ENCODE measurements at places on chromosomes 4 and X.

GRCh38 chr4:40419231-40419912 lies 84.2 kb downstream of the CHRNA9 start:
- DNase-seq, result no peak

GRCh38 chrX:133984857-133985163 lies 584 bp downstream of the GPC3 start:
- DNase-seq, result no peak

DNA sequence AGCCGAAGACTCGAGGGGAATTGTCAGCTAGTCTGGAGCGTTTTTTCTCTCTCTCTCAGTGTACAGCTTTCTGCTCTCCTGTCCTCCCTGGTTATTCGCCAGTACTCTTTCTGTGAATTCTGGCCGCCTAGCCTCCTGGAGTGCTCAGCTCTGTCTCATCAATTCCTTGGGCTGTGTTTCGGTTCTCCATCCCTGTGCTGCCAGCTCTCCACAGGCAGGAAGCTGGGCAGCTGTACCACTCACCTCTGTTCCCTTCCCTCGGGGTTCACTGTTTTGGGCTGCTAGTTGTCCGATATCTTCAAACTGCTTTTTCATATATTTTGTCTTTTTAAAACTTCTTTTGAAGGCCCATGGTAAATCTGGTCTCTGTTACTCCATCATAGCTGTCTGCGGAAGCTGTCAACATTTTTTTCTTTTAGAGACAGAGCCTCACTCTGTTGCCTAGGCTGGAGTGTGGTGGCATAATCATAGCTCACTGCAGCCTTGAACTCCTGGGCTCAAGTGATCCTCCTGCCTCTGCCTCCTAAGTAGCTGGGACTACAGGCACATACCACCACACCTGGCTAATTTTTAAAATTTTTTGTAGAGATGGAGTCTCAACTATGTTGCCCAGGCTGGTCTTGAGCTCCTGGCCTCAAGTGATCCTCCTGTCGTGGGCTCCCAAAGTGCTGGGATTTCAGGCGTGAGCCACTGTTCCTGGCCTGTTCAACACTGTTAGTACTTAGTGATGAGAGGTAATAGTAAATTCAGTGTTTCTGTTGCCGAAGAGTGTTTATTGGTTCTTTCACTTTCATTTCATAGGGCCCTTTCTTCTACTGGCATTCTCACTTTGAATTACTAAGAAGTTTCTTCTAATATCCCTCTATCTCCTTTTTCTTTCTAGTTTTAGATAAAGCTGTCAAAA lies 18.6 kb downstream of the ZCCHC4 start:
- no peak for DNase-seq

DNA sequence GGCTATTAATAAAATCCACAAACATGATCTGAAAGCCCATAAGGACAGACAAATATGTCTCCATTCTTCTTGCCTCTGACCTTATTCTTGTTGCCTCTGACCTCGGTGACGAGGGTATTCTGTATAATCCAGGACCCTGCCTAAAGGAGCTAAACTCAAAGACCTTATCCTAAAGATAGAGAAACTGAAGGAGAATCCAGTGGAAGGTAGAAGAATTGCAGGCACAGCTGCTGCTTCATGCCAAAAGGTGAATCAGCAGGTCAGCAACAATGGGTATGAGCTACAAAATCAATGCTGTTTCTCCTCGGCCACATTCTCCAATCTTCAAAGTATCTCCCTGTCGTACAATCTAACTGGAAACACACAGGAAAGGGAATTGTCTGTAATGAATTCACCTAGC lies 71.4 kb downstream of the INTS6L start:
- no peak for DNase-seq

GRCh38 chr4:151055539-151055938 lies 40.5 kb upstream of the LRBA start:
- DNase-seq, result no peak

- no peak for DNase-seq
Measured at GRCh38 chr4:156252358-156252921, 298.8 kb upstream of the CTSO start.

- DNase-seq, result no peak
Measured at GRCh38 chr4:147794787-147795413, 63.0 kb downstream of the ARHGAP10 start.

- no peak for DNase-seq
Measured at GRCh38 chr4:109786846-109787245, 15.0 kb downstream of the CFI start.

DNA sequence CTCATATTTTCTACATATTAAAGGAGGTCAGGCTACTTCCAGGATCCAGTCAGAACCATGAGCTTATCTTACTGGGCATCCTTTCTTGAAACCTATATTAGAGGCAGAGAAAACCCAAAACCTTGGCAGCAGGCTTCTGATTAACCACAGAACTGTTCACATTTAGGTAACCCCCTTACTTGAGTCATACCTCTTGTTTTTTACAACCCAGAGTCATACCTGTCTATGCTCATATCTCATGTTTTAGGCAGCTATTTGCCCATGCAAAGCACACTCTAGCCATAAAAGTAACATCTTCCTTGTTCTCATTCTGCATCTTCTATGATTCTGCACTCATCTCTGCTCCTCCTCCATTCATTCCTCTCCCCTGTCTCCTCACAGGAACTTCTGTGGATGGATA lies 138.0 kb upstream of the SMIM31 start:
- DNase-seq, result no peak

- no peak for DNase-seq
Measured at GRCh38 chr4:181225616-181226261, 1017.5 kb upstream of the TENM3 start.

DNA sequence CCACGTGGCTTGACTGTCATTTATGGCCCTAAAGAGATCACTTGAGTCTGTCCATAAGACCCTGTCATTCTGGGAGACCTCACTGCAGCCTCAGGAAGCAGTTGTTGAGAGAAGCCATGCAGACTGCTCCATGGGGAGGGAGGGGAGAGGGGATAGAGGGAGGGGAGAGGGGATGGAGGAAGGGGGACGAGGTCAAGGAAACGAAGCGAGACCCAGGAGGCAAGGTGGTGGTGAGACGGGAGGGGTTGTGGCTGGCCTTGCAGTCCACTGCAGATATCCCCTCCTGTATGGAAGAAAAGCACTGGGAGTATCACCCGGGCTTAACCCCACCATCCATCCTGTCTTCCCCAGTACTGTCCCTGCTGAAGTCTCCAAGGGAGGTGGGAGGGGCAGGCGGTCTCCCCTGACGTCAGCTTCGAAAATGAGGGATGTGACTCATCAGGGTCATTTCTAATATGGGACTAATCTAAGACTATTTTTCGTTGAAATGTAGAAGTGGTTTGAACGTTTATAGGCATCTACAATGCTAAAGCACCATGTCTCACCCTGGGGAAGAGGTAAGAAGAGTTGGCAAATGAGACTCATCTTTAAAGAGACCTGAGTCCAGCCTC lies 5.6 kb downstream of the TMEM255A start:
- DNase-seq, result no peak

DNA sequence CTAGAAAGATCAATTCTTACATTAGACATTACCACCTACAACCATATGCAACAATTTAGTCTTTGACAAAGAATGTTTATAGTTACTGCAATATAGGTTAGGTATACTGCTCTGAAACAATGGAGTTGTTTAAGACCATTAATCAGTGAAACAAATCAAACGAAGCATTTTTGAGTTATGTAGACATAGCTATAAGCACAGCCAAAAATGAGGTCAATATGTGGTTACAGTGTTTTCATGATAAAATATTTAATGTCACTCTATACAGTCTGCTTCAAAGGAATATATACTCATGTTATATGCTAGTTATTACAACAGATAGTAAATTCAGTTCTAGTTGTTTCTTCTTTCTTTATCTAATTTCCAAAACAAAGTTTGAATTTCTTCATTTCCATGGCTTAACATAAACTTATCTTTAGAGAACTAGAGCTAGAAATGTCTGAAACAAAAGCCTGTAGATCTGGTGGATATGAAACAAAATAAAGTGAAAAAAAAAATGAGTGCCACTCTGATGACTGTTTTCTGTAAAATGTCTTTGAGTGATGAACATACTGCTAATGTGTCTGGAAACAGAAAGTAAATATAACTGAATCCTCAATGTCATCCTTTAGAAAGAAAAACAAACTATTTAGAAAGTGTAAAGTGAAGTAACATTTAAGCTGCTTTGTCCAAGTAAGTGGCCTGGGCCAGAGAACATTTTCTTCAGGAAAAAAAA lies 809.0 kb downstream of the FAT4 start:
- no peak for DNase-seq

- no peak for DNase-seq
Measured at GRCh38 chr4:123953566-123953965, 557.0 kb downstream of the SPRY1 start.

- no peak for DNase-seq
Measured at GRCh38 chrX:148542481-148543255, 42.3 kb downstream of the AFF2 start.

DNA sequence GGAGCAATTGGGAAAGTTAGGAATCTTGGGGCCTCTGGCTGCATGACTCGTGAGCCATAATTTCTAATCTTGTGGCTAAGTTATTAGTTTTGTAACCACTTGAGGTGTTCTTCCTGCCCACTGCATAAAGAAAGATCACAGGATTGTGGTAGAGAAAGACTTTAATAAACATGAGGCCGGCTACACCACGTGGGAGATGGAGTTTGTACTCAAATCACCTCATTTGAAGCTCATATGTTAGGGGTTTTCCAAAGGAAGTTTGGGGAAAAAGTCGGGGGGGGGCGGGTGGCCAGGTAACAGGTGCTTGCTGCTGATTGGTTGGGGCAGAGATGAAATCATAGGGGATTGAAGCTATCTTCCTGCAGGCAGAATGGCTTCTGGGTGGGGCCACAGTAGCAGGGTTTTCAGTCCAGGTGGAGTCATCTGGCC lies 287.8 kb downstream of the ZNF674 start:
- DNase-seq, result no peak

DNA sequence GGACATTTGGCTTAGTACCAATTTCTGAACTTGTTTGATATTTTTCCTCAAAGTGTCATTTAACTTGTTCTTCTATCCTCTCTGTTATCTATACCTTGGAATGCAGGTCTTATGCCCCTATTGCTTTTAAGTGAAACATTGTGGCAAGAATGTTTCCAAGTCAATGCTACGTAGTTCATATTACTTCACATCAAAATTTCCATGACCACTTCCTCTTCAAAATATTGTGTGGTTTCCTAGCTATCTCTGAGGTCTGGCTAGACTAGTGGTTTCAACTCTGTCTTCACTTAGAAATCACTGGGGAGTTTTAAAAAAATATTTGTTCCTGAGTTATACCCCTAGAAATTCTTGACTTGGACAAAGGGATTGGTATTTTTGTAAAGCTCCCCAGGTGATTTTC lies 20.2 kb upstream of the RASGEF1B start:
- DNase-seq, result no peak

- DNase-seq, result no peak
Measured at GRCh38 chrX:107168257-107168656, 38.0 kb downstream of the NUP62CL start.

DNA sequence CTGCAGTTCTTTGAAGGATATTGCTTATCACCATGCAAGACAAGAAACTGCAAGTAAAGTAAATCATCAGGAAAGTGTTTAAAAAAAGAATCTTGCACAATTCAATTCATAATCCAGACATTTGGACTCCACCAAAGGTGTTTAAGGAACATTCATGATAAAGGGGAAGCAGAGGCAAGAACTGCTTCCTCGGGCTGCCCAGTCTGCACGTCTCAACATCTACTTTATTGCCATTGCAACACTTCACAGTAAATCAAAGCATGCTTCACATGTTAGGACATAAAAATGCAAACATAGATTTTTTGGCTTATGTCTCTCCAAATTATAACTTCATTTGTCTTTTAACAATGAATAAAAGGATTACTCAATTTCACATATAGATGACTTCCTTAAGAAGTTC lies 42.5 kb downstream of the MID1 start:
- no peak for DNase-seq

DNA sequence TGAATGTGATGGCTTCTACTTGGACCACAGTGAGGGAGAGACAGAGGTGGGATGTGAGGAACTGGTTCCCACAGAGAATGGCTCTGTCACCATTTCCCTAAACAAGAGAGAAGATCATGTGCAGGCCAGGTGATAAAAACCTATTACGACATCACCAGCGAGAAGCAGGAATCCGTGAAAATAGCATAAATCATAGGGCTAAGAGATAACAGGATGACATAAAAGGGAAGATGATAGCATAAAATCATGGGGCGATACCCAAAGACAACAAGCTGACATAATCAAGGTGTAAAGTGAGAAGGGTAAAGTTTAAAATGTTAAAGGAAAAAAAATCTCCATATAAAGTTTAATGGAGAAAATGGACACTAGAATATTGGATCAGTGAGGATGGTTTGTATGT lies 205.5 kb upstream of the SLIT2 start:
- no peak for DNase-seq

- no peak for DNase-seq
Measured at GRCh38 chr4:145825255-145825654, 113.4 kb downstream of the ZNF827 start.

GRCh38 chrX:149829751-149830191 lies 48.0 kb downstream of the MAGEA9 start:
- DNase-seq, result no peak

DNA sequence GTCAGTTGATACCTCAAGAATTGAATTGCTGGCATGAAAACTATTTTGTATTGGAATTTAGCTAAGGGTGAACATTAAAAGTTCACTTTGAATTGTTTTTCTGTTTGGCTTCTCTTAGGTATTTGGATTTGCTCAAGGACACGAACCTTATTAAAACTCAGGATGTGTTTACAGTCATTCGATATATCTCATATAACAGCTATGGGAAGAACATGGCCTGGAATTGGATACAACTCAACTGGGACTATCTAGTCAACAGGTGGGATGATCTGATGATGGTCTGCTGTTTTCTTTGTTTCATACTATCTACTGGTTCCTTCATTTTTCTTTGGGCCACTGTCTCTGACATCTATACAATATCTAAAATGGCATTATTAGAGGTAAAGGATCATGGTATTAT lies 69.7 kb downstream of the PITX2 start:
- no peak for DNase-seq

DNA sequence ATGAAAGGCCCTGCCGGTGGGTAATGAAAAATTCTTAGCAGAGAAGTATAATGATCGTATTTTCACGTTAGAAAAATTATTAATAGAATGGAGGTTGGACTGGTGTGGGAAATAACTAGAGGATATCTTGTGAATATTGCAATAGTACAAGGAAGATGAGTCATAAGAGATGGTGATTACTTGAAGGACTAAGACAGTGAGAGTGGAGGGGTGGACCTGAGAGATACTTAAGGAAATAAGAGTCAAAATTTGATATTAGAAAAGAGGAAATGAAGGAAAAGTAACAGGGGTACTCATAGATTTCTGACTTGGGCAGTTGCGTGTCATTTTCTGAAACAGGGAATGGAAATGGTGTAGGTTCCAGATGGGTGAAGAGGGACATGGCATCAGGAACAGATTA lies 1.7 kb upstream of the USP53 start:
- no peak for DNase-seq

DNA sequence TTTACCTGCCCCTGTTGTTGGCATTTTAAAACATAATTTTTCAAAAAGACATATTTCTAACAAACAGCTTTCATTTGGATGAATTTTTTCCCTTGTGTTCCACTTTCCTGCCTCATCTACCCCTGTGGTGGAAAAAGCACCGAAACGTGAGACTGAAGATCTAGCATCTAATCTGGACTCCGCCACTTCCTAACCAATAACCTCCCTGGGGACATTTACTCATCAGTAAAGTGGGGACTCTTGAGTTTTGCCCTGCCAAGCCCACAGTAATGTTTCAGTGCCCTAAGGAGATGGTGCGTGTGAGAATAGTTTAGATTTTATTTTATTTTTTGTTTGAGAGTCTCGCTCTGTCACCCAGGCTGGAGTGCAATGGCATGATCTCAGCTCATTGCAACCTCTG lies 56.7 kb downstream of the ADGRG2 start:
- no peak for DNase-seq

Measured in stimulated activated CD4-positive, alpha-beta T cell treated with anti-CD3 and anti-CD28 coated beads, Interleukin-12 subunit alpha, Interleukin-12 subunit beta, amount 100 ng/mL, for 48 hours (primary cell).